ENCODE measurements at places on chromosomes 4 and X.
A peak's percentile ranks its signal among the peaks of the same experiment; 100 is the strongest.

GRCh38 chr4:169249214-169249973, 21.4 kb downstream of the SH3RF1 start:
- DNase-seq, result no peak

DNA sequence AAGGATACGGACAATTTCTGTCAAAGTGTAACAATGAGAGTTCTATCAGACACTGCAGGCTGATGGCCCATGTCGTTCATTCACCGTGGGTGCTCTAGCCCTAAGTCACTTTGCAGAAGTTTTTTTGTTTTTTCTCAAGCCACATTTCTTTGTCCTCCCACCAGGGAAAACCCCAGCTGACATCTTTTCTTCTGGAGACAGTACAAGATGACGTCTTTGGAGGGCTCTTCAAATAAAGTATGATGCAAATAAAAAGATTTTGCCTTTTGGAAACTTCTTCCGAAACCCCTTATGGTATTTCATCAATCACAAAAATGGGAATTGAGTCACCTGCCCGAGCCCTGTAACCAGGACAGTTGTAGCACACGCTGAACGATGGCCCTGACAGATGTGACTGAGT, 73.2 kb downstream of the TRAPPC11 start:
- no peak for DNase-seq

GRCh38 chr4:178174756-178175155, 732.5 kb upstream of the AGA start:
- no peak for DNase-seq

DNA sequence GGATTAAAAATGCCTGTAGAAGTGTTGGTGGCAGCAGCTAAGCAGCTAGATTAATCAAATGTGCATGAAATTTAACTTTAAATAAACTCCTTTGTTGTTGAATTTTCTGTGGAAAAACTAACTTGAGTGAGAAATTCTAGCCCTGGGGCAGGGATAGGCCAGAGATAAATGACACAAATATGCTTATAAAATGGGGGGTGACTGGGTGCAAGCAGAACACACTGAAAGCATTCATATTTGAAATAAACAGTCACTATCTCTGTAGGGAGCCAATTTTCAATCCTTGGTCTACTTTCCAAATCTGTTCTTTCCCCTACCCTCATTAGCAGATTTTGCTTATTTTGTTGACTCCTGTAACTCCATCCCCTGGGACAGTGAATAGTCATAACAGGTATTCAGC, 47.9 kb downstream of the RBPJ start:
- DNase-seq, result no peak

GRCh38 chr4:7393601-7394575, 40.8 kb downstream of the PSAPL1 start:
- peak; percentile 64 for DNase-seq

GRCh38 chr4:72302981-72303704, 265.9 kb downstream of the ADAMTS3 start:
- peak; percentile 67 for DNase-seq

DNA sequence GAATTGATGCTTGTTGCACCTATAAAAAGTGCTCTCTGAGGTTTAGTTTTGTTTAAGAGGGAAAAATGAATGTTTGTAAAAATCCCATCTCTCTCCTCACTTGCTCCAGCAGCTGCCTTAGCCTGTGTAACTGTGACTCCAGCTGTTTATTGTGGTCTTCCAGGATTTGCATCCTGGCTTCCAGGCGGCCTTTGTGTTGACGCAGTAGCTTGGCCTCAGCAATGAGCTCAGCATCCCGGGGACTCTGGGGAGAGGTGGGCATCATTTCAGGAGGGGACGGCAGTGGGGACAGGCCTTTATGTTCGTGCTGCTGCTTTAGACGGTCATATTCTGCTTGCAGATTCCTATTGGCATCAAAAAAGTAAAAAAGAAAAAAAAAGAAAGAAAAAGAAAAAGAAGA, 75.3 kb upstream of the FTHL17 start:
- DNase-seq, result no peak

All from retina (tissue), 1 donor.